ENCODE measurements at places on chromosomes 12 and 14.

DNA sequence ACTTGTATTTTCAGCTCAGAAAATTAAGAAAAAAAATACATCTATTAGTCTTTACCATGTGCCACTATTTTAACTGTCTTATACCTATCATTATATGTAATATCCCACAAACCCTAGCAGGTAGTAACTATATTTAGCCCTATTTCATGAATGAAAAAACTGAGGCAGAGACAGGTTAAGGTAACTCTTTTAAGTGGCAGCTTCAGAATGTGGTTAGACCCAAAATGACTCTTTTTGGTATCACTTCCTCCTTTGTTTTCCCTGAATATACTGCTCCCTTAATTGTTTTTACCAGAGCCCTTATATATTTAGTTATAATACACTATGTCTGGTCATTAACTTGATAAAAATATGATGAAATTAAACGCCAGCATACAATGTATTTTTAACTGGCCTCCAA, 235.6 kb upstream of the RPL10L start:
- DNase-seq = no peak

DNA sequence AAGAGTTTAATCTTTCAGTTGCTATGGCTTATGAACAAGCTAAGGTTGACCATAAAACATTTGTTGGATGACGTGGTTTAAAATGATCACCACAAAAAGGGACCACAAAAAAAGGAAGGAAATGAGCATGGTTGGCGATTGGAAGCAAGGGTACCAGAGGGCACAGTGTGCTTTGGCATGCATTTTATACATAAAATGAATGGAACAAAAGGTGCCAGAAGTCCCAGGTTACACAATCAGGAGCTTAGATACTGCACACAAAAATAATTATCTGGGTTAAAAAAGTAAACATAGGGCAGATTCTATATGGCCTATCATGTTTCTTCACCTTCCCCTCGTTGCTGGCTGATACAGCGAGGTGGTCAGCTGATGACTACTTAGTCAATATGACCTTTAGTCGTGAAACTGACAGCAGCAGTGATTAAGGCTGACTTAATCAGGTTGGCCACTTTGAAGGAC, 50.7 kb downstream of the ZC3H14 start:
- DNase-seq = no peak

DNA sequence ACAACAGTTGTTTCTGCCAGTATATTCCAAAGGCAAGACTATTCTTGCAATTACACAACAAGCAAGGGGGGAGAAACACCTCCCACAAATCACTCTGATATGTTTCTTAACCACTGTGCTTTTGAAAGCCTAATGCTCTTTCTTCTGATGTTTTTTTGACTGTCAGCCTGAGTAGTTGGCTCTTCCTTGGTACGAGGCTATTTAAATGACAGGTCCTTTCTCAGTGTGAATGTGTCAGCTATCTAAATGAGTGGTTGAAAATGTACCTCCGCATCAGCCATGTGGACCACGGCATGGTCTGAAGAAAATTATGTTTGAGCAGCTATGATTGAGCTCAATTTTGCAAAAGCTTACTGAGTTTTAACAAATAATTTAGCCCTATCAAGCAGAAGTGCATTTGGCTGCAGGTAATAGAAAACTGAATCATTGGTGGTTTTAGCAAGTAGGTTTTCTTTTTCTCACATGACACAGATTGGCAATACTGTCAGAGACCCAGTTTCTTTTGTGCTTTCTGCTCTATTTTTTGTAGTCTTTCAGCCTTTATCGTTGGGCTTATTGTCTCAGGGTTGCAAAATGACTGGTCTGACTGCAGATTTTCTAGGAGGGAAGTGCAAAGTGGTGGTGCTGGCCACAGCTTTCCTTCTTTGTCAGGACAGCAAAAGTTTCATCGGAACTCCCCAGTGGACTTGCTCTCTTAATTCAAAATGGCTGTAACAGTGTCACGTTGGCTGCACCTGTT, 162.8 kb downstream of the RGS6 start:
- DNase-seq = no peak

DNA sequence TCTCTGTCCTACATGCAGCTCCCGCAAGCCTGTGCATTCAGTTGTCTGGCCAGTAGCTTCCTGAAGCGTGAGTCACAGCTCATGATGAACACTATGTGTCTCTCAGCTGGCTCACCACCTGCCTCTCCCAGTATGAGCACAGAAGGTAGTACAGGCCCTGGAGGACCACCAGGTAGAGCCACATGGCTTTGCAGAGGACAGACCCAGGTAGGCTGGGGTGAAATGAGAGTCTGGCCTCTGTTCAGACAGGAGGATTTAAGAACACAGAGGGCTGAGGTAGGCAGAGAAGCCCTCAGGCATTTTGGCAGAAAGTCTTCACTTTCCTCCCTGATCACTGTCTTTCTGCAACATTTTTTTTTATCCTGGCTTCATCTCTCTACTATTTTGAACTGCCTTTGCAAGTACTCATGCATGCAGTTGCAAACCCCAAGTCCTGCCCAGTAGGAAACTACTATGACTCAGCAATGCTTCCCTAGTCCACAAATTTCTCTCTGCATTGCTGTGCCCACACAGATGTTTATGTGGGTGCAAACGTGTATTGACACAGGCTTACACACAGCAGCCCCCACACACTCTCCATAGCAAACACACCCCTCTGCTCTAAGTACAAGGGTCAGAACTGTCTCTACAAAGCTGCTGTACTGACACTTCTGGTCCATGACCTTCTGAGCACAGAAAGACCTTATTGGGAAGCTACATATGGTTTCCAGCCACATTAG, 7.2 kb upstream of the SDR9C7 start:
- no peak for DNase-seq

DNA sequence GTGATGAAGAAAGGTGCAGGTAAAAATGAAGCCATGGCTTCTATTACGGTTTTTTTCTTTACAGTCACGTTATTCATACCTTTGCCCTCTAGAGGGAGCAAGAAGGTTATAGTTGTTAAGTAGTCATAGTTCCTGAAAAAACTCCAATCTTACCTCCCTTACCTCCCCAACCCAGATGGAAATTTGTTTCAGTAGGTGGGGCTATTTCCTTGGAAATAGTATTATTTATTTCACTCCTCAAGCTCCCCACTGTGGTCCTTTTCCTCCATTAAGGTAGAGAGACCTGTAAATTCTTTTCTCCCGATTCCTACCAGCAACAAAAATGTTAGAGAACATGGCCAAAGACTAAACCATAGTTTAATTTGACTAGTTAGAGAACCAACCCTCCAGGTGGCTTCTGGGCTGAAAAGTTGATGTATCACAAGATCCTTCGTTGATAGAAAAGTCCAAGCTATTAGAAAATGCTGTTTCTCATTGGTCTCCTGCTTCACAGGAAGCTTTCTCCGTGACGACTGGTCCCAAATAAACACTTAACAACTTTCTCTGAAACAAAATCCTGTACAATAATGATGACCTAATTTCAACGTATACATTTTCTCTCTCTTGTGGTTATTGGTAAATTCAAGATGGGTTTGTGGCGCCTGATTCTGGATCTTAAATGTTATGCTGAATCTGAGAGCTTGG, 43.5 kb downstream of the TMX1 start:
- no peak for DNase-seq

- no peak for DNase-seq
These were observed 32.0 kb downstream of the JDP2 start for GRCh38 chr14:75459791-75460190.

- DNase-seq = no peak
These were observed 18.9 kb downstream of the C2CD5 start for GRCh38 chr12:22525426-22525825.

GRCh38 chr12:112381406-112381882, 787 bp downstream of the HECTD4 start:
- DNase-seq = peak; percentile 15

DNA sequence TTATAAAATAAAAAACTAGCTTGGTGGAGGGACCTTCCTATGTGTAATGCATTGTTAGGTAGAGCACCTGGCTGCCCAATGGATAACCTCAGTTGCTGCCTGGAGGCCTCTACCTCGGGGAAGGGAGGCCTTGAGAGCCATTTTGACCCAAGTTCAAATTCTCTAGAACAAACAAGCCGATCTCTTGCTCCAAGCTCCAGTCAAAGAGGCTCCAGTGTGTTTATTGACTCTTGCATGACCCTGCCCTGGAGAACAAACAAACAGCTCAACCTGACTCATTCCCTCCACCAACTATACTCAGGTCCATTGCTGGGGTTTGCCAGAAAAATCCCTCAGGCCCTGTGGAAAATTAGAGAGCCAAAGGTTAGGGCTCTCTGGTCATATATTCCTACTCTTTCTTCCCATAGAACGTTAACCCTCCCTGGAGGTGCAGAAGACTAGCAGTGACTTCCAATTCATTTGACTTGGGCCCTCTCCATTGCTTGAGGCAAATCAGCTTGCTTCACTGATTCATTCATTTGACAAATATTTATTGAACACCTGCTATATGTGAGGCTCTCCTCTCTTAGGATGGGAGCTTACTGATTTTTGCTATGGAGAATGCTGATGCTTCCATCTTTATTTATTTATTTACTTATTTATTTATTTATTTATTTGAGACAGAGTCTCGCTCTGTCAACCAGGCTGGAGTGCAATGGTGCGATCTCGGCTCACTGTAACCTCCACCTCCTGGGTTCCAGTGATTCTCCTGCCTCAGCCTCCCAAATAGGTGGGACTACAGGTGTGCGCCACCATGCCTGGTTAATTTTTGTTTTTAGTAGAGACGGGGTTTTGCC, 73.7 kb upstream of the CISTR start:
- no peak for DNase-seq

GRCh38 chr12:54558311-54558710, 8.9 kb downstream of the PDE1B start:
- no peak for DNase-seq

- no peak for DNase-seq
These were observed 260.4 kb upstream of the PPFIA2 start for GRCh38 chr12:82019533-82019932.

DNA sequence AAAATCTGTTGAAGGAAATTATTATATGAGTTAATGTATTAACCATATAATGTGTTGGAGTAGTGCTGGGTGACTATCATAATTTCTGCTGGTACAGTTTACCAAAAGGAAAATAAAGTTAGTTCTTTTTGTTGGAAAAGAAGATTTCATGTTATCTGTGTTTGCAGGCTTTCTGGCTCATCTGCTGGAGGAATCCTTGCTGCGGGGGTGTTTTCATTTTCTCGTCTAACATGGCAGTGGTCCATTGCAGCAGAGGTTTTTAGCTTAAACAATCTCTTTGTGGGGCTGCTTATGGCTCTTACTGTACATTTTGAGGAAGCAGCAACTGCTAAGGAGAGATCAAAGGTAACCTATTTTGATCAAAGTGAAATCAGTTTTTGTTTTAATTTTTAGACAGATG, 24.1 kb downstream of the TMEM260 start:
- DNase-seq = no peak

DNA sequence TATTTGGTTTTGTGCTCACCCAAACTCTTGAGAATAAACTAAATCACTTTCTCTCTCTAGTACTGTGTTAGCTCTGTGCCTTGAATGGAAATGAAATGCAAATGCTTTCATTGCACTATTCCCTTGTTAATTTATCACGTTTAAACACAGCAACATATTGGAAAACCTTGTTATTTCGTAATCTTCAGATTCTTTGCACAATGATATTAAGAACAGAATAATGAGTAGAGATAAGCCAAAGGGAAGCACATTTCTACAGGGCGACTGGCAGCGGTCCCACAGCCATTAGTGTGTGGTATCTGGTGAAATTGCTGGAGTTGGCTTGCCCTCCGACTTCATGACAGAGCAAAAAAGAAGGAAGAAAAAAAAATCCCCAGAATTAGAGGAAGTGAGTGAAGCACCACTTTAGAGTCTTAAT, 166.1 kb upstream of the E2F7 start:
- no peak for DNase-seq

GRCh38 chr14:95274874-95275273, 44.8 kb downstream of the CLMN start:
- no peak for DNase-seq

DNA sequence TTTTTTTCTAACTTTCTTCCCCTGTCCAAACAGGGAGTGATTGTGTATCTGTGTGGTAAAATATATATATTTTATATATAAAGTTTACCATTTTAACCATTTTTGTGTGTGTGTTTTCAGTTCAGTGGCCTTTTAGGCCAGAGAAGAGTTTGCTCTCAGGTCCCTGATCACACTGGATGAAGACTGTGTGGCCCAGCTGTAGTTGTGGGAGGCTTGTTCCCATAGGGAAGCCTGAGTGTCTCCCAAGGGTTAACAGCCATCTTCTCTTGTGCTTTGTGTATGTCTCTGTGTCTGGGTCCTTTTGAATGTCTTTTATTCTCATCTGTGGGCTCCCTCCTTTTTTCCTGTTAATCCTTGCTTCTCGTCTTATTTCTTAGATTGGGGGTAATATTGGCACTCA, 23.4 kb downstream of the CGRRF1 start:
- no peak for DNase-seq

DNA sequence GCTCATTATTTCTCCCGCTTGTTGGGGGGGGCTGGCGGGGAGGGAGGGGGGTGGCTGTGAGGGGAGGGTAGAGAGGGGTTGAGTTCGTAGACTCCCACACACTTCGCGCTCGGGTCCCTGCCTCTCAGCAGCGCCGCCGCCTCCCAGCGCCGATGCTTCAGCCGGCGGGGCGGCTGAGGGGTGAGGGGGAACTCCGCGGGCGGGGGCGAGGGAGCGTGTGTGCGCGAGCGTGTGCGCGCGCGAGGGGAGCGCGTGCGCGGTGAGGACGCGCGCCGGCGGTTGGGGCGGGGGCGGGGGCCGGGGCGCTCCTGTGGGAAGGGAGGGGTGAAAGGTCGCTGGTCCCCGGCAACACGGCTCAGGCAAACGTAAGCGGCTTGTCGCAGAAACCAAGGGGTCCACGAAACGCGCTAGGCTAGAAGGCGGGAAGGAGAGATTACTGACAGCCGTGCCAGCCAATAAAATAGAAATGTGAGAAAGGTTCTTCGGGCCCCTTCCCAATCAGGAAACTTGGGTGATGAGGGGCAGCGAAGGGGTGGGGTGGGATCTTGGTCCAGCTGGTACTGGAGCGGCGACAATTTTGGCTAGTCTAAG, 343 bp upstream of the NOVA1 start:
- DNase-seq = no peak

GRCh38 chr14:63677891-63678379, 36.3 kb upstream of the WDR89 start:
- no peak for DNase-seq

- no peak for DNase-seq
These were observed 95.4 kb downstream of the TTC7B start for GRCh38 chr14:90720832-90721231.

- DNase-seq = no peak
These were observed 2.6 kb downstream of the GPR68 start for GRCh38 chr14:91241863-91242262.

- no peak for DNase-seq
These were observed 81.1 kb upstream of the DIO3 start for GRCh38 chr14:101480022-101480746.

- no peak for DNase-seq
These were observed 22.2 kb upstream of the OVCH1 start for GRCh38 chr12:29519585-29520182.

DNA sequence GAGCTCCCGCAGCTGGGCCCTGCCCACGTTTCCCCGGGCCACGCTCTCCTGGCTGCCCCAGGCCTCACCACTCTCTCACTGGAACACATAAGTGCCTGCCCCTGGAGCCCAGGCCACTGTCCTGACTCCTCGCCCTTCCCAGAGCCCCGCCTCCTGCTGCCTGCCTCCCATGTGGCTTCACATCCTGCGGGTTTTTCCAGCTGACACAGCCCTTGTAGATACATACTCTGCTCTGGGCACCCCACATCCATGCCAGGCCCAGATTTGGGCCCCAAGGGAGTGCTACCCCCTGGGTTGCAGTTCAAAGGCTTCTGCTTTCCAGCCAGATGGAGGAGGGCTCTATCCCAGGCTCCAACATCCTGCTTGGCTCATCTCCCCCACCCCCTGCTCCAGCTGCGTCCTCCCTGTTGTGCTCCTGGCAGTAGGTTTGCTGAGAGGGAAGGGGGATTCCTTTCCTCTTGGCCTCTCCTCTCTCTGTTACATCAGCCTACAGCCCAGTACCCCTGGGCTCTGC, 60.1 kb downstream of the TSPAN9 start:
- no peak for DNase-seq

Data from stimulated activated CD8-positive, alpha-beta memory T cell treated with anti-CD3 and anti-CD28 coated beads, Interleukin-12 subunit alpha, Interleukin-12 subunit beta, amount 100 ng/mL, for 4 hours (primary cell).